ENCODE measurements at places on chromosomes 5 and 9. TPM values are rescaled to one million over a fixed set of nuclear protein-coding genes. Genes with fewer than 3 reads are reported as not detected.

The MORN5 gene
- total RNA-seq = not detected

DNA sequence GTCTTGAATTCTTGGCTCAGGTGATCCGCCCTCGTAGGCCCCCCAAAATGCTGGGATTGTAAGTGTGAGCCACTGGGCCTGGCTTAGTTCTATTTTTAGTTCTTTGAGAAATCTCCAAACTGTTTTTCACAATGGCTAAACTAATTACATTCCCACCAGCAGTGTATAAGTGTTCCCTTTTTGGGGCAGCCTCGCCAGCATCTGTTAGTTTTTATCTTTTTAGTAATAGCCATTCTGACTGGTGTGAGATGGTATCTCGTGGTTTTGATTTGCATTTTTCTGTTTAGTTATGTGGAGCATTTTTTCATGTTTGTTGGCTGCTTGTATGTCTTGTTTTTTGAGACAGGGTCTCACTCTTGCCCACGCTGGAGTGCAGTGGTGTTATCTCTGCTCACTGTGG lies 28.2 kb downstream of the CNOT6 start:
- H3K36me3 ChIP-seq = peaks cover 13% of the 10 kb centered on the region
- no peaks in the 10 kb centered on the region for H3K4me1 ChIP-seq
- H3K27me3 ChIP-seq = no peaks in the 10 kb centered on the region
- H3K27ac ChIP-seq = no peak overlapping the region
- no peak for DNase-seq

The PDE6A gene
- not detected for total RNA-seq

DNA sequence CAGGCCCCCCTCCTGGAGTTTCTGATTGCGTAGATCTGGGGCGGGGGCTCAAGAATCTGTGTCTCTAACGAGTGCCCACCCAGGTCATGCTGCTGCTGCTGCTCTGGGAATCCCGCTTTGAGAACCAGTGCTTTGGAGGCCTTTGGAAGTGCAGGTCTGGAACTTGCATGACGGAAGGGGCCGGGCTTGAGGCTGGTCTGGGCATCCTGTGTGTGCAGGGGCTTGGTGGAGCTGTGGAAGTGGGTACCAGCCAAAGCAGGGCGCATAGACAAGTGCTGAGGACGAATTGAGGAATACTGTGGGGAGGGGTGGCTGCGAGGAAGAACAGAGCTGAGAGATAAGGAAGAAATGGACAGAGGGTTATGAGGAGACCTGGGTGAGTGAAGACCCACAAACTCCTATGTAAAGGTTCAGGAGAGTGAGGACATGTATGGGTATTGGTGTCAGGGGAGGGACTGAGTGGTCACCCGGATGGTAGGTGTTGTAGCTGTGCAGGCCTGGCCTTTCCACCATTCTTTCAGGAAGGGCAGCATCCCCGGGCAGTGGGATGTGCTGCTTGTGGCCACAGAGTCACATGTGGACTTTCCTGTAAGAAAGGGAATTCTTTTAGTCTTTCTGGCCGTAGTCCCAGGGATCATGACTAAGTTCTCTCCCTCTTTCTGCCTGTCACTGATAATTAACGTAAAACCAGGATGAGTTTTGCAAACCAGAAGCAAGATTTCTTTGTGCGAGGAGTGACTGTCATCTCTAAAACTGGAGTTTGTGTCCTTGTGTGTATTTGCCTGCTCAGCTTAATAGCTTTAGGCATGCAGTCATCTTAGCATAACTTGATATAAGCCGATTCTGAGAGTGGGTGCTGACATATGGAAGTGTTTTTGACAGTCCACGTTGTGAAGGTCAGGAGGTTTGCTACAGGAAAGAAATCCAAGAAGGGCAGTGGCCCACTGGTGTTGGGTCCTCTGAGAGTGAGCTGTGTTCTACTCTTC lies 43.3 kb upstream of the TJP2 start:
- 0 out of 3 replicates have a peak overlapping the region, but pooled peaks have one; percentile 16 for H3K27ac ChIP-seq
- no peaks in the 10 kb centered on the region for H3K36me3 ChIP-seq
- peaks cover 8% of the 10 kb centered on the region for H3K4me1 ChIP-seq

The FOXD4 gene
- 1.0 TPM for total RNA-seq

- no peaks in the 10 kb centered on the region for H3K27me3 ChIP-seq
- no peak for DNase-seq
- H3K4me1 ChIP-seq = no peaks in the 10 kb centered on the region
- no peaks in the 10 kb centered on the region for H3K36me3 ChIP-seq
- H3K4me3 ChIP-seq = no peak overlapping the region
- no peak overlapping the region for H3K27ac ChIP-seq
Observed at GRCh38 chr9:122030357-122030756, 62.8 kb downstream of the TTLL11 start.

The GKAP1 gene
- 2.7 TPM for total RNA-seq

- peaks cover 82% of the 10 kb centered on the region for H3K27me3 ChIP-seq
- no peaks in the 10 kb centered on the region for H3K36me3 ChIP-seq
- DNase-seq = no peak
- H3K4me1 ChIP-seq = peaks cover 19% of the 10 kb centered on the region
Observed at GRCh38 chr5:1156033-1156753, 44.3 kb upstream of the SLC12A7 start.

- no peak overlapping the region for H3K4me3 ChIP-seq
- no peaks in the 10 kb centered on the region for H3K27me3 ChIP-seq
- no peaks in the 10 kb centered on the region for H3K4me1 ChIP-seq
- DNase-seq = no peak
Observed at GRCh38 chr9:21102305-21102704, 24.6 kb upstream of the IFNB1 start.

DNA sequence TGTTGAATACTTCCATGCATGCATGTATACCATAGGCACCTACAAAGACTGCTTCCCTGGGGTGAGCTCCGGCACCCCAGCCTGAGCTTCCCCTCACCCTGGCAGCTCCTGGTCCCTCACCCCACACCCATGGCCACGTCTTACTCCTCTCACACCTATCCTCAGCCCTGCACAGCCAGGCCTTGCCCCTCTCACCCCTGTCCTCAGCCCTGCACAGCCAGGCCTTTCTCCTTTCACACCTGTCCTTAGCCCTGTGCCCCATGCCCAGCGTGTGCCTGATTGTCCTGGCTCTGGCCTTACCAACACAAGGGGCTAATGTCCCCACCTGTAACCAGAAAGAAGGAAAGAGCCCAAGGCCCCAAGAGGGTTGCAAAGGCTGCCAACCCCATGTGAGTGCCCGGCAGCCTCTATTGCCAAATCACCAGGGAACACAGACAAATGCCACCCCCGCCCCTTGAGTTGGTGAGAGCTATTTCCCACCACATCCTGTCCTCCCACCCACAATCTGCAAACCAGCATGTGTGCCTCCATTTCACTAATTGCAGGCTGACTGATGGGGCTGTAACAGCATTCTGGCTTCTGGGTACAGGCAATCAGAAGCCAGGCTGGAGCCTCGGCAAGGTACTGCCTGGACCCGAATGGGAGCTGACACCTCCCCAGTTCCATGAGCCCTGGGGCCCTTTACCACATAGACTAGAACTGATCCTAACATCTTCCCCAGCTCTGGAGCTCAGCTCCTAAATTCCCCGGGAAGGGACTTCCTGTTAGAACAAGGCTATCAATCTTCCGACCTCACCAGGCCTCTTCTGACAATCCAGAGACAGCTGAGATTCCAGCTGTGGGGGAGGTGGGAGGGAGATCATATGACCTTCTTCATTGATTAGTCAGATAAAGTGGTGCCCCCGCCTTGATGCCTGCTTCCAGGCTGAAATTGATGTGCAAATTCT lies 78.2 kb downstream of the FAM114A2 start:
- no peak overlapping the region for H3K4me3 ChIP-seq
- H3K4me1 ChIP-seq = no peaks in the 10 kb centered on the region
- H3K27ac ChIP-seq = no peak overlapping the region
- no peak for DNase-seq
- no peaks in the 10 kb centered on the region for H3K27me3 ChIP-seq

GRCh38 chr5:138967791-138968448 lies 92.8 kb upstream of the LRRTM2 start:
- no peaks in the 10 kb centered on the region for H3K36me3 ChIP-seq
- no peak for DNase-seq
- no peak overlapping the region for H3K4me3 ChIP-seq
- peaks cover 3% of the 10 kb centered on the region for H3K4me1 ChIP-seq
- H3K27me3 ChIP-seq = no peaks in the 10 kb centered on the region

- H3K36me3 ChIP-seq = no peaks in the 10 kb centered on the region
- H3K4me3 ChIP-seq = no peak overlapping the region
- H3K4me1 ChIP-seq = no peaks in the 10 kb centered on the region
- no peaks in the 10 kb centered on the region for H3K27me3 ChIP-seq
Observed at GRCh38 chr5:34412736-34413135, 243.4 kb upstream of the RAI14 start.

- no peak overlapping the region for H3K4me3 ChIP-seq
- H3K27ac ChIP-seq = no peak overlapping the region
- no peaks in the 10 kb centered on the region for H3K27me3 ChIP-seq
- no peaks in the 10 kb centered on the region for H3K4me1 ChIP-seq
Observed at GRCh38 chr9:26971721-26972120, 15.5 kb downstream of the IFT74 start.

DNA sequence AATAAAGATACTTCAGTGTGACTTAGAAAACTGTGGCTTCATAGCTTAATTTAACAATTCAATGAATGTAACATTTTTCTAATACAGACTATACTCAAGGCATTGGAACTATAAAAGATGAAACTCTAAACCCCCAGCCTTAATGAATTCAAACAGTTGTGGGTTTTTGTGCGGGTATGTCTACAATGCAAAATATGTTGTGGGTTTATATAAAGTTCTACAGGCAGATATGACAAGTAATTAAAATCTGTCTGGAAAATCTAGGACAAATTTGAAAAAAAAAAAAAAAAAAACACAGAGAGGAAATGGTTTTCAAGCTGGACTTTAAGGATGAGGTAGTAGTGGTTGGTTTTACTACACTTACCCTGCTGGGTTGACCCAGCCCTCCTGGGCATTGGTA lies 467.5 kb upstream of the TLE4 start:
- no peaks in the 10 kb centered on the region for H3K4me1 ChIP-seq
- H3K36me3 ChIP-seq = no peaks in the 10 kb centered on the region
- no peaks in the 10 kb centered on the region for H3K27me3 ChIP-seq
- DNase-seq = no peak
- no peak overlapping the region for H3K27ac ChIP-seq

GRCh38 chr5:135654761-135655467 lies 76.1 kb upstream of the CXCL14 start:
- H3K27me3 ChIP-seq = peaks cover 5% of the 10 kb centered on the region
- no peak for DNase-seq
- H3K36me3 ChIP-seq = no peaks in the 10 kb centered on the region
- no peak overlapping the region for H3K4me3 ChIP-seq
- H3K4me1 ChIP-seq = no peaks in the 10 kb centered on the region

DNA sequence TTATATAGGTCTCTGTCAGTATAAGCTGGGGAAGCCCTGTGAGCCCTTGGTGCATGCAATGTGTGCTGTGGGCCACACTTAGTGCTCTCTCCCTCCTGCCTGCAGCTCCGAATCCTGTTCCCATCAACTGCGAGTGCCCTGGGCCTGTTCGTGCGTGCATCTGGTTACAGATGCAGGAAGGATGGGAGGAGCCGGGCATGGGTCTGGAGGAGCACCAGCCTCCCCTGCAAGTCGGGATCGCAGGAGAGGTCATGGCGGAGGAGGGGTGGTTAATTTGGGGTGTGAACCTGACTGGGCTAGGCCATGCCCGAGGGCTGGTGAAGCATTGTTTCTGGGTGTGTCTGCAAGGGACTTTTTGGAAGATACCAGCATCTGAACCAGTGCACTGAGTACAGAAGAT lies 274.6 kb upstream of the IRX4 start:
- no peak overlapping the region for H3K27ac ChIP-seq
- no peak for DNase-seq
- H3K36me3 ChIP-seq = no peaks in the 10 kb centered on the region
- H3K4me3 ChIP-seq = no peak overlapping the region
- H3K4me1 ChIP-seq = no peaks in the 10 kb centered on the region

The C5orf15 gene
- 22.7 TPM for total RNA-seq

DNA sequence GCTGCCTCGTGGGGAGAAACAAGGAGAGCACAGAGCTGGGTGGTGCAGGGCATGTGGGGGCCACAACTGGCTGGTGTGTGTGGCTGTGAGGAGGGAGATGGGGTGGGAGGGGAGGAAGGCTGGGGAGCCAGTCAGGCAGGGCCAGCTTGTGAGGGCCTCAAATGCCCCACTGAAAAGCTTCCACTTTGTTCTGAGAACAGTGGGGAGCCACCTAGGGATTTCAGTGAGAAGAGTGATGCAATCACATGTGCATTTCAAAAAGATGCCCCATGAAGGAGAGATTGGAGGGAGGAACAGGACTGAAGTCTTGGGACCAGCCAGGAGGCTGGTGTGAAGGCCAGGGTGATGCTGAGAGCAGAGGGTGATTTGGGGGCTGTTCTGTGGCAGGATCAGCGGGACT lies 1.3 kb downstream of the OR13J1 start:
- peaks cover 5% of the 10 kb centered on the region for H3K4me1 ChIP-seq
- peaks cover 26% of the 10 kb centered on the region for H3K27me3 ChIP-seq
- no peak overlapping the region for H3K27ac ChIP-seq
- H3K36me3 ChIP-seq = no peaks in the 10 kb centered on the region

DNA sequence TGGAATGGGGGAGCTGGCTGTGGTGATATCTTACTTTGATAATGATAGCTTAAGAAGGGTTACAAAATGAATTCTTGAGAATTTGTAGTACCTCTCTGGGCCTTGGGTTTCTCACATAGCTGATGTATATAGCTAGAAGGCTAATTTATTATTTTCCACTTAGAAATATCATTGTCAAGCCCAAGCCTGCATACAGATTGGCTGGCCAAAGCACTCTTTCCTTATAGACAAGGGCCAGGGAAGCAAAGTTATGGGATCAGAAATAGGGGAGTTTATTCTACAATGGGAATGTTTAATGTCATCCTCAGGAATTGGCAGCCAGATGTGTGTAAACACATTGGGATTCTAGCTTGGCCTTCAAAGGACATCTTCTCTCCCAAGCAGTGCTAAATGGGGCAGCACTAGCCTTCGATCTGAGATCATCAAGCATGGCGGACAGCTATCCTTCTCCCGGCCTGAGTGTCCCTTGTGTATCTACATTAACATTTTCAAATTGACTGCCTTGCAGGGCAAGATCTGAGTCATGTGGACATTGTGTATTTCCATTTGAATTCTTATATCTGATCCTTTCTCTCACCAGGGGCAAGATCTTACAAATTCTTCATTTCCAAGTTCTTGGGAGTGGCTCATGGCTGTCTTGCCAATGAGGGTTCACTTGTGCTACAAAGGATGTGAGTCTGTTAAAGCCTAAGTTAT lies 457.2 kb downstream of the ARHGEF28 start:
- H3K4me1 ChIP-seq = no peaks in the 10 kb centered on the region
- no peak overlapping the region for H3K4me3 ChIP-seq

- no peaks in the 10 kb centered on the region for H3K27me3 ChIP-seq
- peaks cover 11% of the 10 kb centered on the region for H3K4me1 ChIP-seq
- no peaks in the 10 kb centered on the region for H3K36me3 ChIP-seq
- H3K4me3 ChIP-seq = no peak overlapping the region
Observed at GRCh38 chr9:124326378-124326777, 68.6 kb downstream of the NEK6 start.

Measured in K562 (cell line).